Nephron progenitor cell (in vitro differentiated cells): ENCODE measurements at places on chromosomes 1 and 21.

DNA sequence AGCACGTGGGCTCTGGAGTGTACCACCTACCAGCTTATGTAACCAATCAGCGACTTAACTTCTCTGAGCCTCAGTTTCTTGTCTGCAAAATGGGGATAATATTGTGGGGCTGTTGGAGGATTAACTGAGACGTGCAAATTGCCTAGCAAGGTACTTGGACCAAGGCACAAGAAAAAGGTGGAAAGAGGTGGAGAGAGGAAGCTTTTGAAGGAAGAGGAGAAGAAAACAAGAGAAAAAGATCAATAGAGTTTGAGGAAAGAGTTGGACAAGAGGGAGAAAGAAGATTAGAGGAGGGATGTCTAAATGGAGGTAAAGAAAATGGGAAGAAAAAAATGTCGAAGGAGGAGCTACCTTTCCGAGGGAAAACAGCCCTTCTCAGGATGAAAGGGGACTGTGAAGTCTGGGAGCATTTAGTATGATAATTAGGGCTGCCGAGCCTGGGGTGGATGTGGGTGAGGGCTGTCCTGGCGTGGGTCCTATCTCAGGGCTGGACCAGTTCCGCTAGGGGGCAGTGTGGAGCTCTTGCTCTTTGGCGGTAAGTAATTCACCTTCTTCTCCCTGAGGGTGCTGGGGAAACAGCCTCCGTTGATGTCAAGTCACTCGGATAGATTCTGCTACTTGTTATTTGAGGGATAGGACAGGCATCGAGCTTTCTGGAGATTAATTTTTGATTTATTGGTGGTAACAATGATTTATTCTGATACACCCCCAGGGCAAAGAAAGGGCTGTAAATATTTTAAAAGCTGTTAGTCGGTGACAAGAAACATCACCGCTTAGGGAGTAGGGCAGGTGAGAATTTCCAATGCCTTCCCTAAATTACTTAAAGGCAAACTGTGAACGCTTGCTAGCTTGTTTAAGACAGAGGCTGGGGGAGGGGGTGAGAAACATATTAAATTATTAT, 79.0 kb upstream of the NFASC start:
- peak; percentile 84 for DNase-seq

GRCh38 chr1:19710825-19711611, 46.3 kb downstream of the HTR6 start:
- peak; percentile 17 for DNase-seq

GRCh38 chr1:27633298-27633610, 1.7 kb downstream of the FGR start:
- DNase-seq, result no peak

- no peak for DNase-seq
Observed at GRCh38 chr1:228405979-228406228, 731 bp downstream of the TRIM11 start.

DNA sequence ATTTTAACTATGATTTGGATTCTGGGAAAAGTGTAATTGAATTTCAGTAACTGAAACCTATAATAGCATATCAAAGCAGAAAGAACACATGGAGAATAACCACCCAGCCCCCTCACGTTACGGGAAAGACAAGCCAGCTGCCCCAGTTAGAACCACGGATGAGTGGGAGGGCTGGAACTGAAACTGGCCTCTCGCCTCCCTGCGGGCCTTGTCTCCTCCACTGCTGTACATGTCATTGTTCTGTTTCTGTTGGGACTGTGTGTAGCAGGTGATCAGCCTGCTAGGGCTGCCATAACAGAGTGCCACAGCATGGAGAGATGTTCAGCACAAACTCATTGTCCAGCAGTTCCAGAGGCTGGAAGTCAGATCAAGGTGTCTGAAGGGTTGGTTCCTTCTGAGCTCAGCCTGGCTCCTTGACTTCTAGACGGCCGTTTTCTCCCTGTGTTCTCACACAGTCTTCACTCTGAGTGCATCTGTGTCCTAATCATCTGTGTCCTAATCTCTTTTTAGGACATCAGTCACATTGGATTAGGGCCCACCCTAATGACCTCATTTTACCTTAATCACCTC, 52.4 kb downstream of the MAP3K21 start:
- DNase-seq, result no peak

DNA sequence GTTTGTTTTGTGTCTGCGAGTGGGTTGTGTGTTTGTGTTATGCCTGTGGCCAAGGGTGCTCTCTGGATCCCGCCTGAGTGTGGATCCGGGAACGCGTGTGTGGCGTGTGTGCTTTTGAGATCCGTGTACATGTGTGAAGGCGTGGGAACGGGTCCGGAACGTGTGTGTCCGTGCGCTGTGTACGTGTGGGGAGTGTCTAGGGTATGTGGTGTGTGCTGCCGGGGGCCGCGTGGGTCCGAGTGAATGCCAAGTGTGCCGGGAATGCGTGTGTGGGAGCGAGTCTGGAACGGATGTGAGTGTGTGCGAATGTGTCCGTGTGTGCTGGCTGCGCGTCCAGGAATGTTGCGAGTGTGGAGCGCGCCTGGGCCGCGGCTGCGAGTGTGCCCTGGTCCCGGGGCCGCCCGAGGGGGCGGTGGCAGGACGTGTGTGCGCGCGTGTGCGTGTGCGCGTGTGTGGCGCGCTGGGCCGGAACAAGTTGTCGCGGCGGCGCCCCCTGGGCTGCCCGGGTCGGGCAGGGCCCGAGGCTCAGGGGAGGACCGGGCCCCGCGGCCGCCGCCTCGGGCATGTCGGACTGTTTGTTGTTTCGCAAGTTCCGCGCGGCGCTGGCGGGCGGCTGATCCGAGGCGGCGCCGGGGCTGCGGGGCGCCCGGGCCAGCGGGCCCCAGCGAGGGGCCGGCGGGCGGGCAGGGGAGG, 953 bp downstream of the PTPRU start:
- peak; percentile 74 for DNase-seq

GRCh38 chr1:29514361-29515169, 278.2 kb downstream of the PTPRU start:
- DNase-seq, result no peak

DNA sequence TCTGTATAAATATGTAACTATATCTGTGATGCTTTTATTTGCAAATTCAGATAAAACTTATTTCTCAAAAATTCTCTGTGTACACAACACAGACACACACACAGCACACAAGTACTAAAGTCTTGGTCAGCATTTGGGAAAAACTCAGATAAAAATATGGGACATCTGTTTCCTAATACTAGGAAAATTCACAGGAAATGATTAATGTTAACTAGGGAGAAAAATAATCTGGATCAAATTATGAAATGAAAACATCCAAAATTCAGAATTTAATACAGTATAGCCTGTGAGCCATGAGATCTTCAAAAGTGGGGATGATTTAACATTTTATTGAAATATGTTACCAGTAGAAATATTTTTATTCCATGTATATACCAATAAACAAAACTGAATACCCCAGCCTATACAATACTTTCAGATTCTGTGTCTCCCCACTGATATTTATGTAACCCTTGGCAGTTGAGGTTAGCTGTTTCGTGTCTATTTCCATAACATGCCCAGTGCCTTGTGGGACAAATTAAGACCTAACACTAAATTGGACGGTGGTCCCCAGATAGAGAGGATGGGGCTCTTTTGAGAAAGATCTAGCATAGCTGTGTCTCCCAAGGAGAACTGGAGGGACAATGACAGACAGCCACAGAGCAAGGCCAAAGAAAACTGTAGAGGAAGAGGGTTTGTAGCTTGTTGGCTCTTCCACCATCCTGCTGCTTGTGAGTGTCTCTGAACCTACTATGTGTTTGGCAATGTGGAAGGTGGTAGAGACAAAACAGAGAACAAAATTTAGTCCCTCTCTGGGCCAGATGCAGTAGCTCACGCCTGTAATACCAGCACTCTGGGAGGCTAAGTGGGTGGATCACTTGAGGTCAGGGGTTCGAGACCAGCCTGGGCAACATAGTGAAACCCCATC, 47.2 kb downstream of the GNG12 start:
- DNase-seq, result no peak

DNA sequence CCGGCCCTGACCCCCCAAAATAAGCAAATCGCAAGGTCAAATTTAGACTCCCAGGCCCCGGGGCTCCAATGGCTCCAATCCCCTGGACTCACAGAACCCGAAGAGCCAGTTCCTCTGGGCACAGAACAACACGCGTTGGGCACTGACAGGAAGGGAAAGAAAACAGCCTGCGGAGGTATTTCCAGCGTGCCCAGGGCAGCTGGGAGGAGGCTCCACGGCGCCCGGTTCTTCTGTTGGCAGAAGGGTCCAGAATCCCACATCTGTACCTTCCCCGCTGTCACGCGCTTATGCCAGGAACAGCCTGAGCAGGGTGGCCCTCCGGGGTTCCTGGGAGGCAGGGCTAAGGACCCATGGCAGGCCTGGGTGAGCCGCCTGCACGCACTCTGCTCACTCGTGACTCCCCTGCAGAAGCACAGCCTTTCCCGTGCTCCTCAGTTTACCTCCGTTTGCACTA, 85.5 kb downstream of the RIPK4 start:
- no peak for DNase-seq

GRCh38 chr1:3685222-3685621, 32.9 kb downstream of the TP73 start:
- no peak for DNase-seq

GRCh38 chr1:204703268-204703664, 17.7 kb upstream of the LRRN2 start:
- DNase-seq, result no peak

DNA sequence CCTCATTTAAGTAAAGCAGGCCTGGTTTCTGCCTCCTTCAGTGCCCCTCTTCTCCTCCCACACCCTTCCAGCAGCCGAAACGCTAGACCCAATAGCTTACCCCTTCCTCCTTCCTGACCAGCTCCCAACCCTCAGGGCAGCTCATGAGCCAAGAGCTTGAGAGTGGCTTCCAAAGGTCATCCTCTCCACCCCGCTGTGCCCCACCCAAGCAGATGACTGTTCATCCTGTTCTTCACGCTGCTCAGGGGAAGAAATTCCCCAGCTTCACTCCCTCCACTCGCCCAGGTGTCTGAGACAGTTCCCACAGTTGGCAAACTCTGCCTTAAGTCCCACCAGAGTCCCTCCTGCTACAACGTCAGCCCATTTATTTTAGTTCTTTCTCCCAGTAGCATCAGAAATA, 23.4 kb downstream of the ARHGEF19 start:
- no peak for DNase-seq

DNA sequence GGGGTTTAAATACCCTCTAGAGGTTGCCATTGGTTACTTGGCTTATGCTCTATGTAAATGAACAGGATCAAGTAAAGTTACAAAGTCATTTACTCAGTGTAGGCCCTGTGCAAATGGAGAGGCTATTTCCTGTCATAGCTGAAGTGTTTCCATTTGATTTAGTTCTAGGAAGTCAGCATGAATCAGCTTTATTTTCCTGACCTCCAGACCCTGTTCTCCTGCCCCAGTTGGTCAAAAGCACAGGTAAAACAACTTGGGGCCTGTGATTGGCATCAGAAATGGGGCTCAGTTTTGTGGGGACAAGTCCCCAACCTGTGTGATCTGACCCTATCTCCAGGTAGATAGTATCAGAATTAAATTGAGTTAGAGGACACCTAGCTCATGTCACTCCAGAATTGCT, 239.9 kb downstream of the HHAT start:
- no peak for DNase-seq

DNA sequence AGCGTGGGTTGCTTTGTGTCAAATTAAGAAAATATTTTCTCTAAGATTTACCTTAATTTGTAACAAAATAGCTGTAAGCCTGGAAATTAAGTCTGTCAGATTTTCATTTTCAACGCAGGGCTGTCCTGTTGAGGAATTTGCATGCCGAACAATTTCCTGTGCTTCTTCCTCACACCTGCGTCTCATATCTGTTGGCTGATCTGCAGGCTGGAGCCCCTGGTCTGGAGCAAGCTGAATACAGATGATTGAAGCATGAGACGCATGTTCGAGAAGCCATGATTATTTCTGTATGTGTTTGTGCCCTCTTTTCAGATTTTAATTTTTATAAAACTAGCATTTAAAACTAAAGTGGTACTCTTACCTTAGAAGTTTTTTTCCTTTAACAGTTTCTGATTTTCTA, 9.8 kb downstream of the MIXL1 start:
- no peak for DNase-seq

GRCh38 chr1:212284332-212284743, 872 bp upstream of the PPP2R5A start:
- no peak for DNase-seq

DNA sequence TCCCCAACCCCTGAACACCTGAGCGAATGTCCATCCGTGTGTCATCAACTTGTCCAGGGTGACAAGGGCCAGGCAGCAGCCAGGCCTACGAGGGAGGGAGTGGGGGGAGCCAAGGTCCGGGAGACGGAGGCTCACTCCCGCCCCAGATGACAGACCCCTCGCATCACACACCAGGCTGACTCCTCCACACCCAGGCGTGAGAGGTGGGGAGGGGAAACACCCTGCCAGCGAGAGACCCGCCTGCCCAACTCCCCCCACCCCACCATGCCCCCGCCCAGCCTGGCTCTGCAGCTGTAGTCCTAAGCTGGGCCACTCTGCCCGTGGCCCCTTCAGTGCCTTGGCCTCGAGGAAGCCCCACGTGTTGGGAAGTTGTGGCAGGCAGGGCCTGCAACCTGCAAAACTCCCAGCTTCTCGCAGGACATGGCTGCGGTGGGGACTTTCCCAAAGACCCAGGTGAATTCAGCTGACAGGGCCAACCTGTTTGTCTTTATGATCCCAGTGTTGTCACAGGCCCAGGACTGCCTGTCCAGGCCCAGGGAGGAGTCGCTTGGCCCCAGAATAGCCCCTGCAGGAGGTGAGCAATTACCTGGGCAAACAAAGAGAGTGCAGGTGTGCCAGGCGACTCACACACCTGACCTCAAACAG, 62.9 kb downstream of the RIPK4 start:
- no peak for DNase-seq

- DNase-seq, result peak; percentile 86
Observed at GRCh38 chr1:107965110-107965991, at the start of gene VAV3. VAV3 (minus strand) TSS chr1:107965180; CDS start chr1:107964869, 311 bp downstream.

GRCh38 chr1:204296431-204296988, 63.2 kb downstream of the PLEKHA6 start:
- DNase-seq, result peak; percentile 35

DNA sequence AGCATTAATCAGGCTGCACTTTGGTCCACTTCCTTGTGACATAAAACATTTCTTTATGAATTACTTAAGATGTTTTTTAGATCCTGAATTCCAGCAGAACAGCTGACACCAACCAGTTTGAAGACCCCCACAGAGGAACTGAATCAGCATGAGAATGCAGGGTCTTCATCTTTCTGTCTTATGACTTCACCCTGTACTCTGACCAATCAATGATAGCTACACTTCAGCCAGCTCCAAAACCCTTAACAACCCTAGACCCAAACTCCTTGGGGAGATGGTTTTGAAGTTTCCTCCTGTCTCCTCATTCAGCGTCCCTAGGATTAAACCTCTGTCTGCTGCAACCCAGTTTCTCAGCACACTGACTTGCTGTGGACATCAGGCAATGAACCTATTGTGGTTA, 175.0 kb downstream of the CTH start:
- no peak for DNase-seq

DNA sequence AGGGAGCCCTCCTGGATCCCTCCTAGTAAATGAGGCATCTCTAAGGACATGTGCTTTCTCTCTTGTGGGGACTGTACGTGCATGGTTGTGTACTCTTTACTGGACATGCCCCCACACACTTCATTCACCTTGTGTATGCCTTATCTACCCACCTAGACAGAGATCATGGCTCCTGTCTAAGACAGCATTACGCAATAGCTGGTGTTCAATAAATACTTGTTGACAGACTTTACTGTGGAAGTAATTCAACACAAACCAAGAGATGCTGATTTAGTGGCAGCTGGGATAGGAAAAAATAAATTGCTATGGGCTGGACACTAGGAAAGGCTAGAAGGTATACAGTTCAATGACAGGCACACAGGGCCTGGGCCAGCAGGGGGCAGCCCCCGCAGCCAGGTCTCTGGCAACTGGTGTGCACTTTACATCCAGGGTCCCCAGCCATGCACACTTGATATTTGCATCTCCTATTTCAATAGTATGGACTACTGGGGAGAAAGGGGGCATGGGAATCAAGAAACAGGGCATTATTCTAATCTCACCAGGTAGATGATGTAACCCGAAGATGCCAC, 24.2 kb downstream of the TRABD2B start:
- peak; percentile 40 for DNase-seq
